ENCODE measurements at places on chromosomes 3 and 15.

DNA sequence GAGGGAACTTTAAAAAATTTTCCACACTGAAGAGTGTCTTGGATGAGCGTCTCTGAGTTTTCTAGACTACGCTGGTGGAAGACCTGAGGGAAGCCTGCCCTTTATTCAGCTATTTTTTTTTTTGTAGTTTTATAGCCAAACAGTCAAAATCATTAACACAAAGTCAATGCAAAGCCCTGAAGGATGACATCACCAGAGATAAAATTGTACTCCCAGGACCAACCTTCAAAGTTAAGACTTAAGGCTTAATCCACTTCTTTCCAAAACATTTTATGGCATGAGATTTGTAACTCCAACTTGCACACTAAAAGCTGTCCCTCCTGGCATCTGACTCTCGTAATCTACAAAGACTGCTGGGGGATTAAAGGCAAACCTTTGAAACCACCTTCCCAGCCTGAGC is 263.4 kb upstream of the LYSMD4 start:
- DNase-seq = no peak

DNA sequence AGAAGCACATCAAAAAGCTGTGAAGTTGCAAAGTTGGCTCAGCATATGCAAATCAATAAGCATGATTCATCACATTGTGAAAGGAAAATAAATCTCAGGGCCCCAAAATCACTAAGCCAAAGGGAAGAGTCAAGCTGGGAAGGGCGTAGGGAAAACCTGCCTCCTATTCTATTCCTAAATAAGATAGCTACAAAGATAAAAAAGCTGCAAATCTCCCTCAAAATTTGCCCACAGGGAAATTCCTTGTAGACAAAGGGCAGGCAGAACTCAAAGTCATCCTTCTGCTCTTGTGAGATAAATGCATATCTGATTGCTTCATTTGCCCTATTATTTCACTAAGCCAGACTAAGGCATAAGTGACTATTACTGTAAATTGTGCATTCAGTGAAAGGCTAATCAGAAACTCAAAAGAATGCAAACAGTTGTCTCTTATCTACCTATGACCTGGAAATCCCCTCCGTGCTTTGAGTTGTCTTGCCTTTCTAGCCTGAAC is 30.5 kb upstream of the CCNL1 start:
- DNase-seq = no peak

GRCh38 chr3:69496856-69497255 is 111.0 kb upstream of the FRMD4B start:
- DNase-seq = no peak

- DNase-seq = no peak
Observed at GRCh38 chr15:99956820-99957641, 223.8 kb upstream of the LYSMD4 start.

- DNase-seq = no peak
Observed at GRCh38 chr3:166195808-166196207, 358.6 kb upstream of the BCHE start.

- DNase-seq = no peak
Observed at GRCh38 chr3:128282380-128283196, 129.3 kb downstream of the EEFSEC start.

DNA sequence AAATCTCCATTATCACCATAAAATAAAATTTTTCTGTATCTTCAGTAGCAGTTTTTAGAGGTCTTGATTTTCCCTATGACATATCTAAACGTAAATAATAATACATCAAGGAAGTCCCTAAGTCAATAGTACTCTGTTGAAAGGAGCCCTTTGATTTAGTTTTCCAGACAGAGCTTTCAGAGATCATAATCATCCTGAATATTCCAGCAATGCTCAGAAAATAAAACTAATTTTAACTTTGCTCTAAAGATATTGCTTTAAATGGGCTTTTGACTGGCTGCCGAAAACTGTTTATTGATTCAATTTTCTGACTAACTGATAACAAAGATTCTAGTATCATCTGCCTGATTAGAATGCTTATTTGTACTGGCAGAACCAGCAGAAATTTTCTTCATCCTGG is 40.7 kb upstream of the ROBO1 start:
- no peak for DNase-seq

GRCh38 chr3:124981472-124981871 is 46.9 kb upstream of the MUC13 start:
- no peak for DNase-seq

- no peak for DNase-seq
Observed at GRCh38 chr3:24242012-24242698, 252.5 kb downstream of the THRB start.

GRCh38 chr15:79609506-79609905 is 177.4 kb downstream of the MINAR1 start:
- no peak for DNase-seq

- no peak for DNase-seq
Observed at GRCh38 chr3:110067527-110067926, 730.2 kb upstream of the DPPA4 start.

GRCh38 chr3:42110631-42111030 is 19.5 kb downstream of the TRAK1 start:
- no peak for DNase-seq

DNA sequence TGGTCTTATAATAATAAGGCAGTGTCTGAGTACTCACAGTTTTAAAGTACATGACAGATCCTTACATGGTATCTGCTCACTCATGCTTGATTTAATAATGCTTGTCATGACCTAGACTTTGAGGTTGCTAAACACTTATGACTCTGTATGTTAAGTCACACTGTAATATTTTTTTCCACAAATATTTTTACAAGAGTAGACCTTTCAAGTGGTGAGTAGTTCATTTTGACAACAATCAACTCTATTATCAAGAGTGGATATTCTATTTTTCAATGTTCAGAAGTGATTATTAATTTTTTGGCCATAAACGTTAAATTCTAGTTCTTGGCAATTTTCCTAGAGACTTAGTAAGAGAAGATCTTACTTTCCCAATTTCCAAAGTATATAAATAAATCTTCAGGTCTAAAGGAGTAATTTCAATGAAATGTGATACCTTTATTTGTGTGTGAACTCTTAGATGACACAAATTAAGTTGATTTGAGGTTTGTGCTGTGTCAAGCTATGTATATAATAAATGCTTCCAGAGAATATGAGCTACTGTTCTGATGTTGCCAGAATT is 104.5 kb downstream of the NLGN1 start:
- no peak for DNase-seq

GRCh38 chr15:57589754-57590153 is 1.9 kb upstream of the MYZAP start:
- no peak for DNase-seq

- DNase-seq = no peak
Observed at GRCh38 chr3:71062952-71063772, 520.4 kb downstream of the FOXP1 start.
